ENCODE measurements at places on chromosomes 11 and 22.

DNA sequence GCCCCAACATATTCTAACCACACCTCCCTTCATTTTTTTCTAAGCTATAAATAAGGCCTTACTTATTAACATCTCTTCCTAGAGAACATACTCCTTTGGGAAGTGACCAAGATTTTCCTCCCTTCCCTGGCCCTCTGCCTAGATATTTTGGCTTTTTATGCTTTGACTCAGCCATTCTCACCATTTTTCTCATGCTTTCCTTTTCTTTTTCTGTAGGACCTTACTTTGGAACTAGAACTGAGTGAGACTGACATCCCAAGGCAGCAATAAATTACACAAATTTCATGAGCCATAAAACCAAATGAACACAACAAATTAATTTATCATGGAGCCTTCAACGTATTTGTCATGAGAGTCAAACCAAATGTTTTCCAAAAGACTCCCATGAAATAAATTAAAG, 142.7 kb upstream of the CTSC start:
- no peak for DNase-seq

GRCh38 chr11:45031912-45032519, 81.3 kb upstream of the TP53I11 start:
- DNase-seq: peak; percentile 27

DNA sequence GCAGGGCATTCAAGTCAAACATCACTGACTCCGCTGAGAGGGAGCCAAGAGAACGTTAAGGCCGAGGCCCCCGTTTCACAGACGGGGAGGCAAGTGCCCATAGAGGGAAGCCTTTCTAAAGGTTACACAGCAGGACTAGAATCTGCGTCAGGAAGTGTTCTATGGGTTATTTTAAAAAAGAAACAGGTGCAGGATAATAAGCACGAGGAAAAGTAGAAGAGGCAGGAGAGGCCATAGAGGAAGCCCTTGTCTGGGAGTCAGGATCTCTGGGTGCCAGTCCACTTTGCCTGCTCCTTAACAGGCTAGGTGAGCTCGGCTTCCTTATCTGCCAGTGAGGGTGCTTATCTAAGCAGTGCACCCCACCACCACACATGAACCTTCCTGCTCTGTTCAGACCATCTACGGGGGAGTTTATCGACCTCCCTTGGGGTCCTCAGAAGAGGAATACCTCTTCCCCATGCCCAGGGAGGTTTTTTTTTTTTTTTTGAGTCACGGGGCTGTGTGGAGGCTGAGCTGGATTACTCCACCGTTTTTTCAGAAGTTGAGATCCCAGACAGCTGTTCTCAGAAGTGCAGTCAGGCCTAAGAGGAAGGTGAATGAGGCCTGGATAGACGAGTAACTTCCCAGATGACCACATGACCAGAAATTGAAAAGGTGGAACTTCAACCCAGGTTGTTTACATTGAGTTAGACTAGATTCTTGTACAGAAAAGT, 1.2 kb upstream of the FCHSD2 start:
- DNase-seq: peak; percentile 78

GRCh38 chr22:39184586-39185577, 32.4 kb upstream of the CBX7 start:
- DNase-seq: no peak

GRCh38 chr11:35077709-35078469, 61.1 kb upstream of the CD44 start:
- DNase-seq: peak; percentile 65

DNA sequence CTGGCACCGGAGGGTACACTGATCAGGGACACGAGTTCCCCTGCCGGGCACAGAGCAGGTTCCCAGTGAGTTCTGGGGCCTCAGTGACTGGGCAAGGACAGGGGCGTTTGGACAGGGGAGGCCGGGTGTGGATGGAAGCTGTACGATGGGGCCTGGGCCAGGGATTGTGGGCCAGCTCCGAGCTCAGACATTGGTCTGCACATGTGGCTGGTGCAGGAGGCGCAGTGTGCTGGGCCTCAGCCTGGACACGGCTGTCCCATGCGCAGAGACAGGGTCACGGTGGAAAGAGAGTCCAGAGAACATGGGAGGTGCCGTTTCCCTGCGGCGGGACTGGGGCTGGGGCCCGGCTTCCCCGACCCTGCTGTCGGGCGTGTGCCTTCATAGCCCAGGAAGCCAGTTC, 60.7 kb downstream of the CDKN1C start:
- DNase-seq: no peak

DNA sequence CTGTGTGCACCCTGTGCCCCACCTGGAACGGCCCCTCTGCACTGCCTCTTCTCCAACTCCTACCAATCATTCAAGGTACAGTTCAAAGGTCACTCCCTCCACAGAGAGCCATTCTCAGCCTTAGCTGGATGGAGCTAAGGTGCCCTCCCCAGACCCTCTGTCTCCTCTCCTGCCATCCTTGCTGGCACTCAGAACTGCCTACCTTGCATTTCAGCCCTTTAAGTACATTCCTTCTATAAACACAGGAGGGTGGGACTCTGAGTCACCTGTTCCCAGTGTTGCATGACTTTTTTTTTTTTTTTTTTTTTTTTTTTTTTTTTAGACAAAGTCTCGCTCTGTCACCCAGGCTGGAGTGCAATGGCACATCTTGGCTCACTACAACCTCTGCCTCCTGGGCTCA, 8.6 kb downstream of the TTLL1 start:
- no peak for DNase-seq

GRCh38 chr11:1892116-1892515, 421 bp upstream of the PRR33 start:
- DNase-seq: no peak

- DNase-seq: no peak
Measured at GRCh38 chr11:9092072-9092471, 673 bp upstream of the SCUBE2 start.

GRCh38 chr11:67614730-67615714, 8.3 kb downstream of the NDUFV1 start:
- peak; percentile 78 for DNase-seq

GRCh38 chr22:30481711-30482110, 9.9 kb upstream of the SEC14L3 start:
- no peak for DNase-seq

- DNase-seq: no peak
Measured at GRCh38 chr11:102280245-102280833, 36.9 kb upstream of the BIRC3 start.

- DNase-seq: no peak
Measured at GRCh38 chr11:96614846-96615245, 225.0 kb downstream of the JRKL start.

- DNase-seq: no peak
Measured at GRCh38 chr11:134052988-134053945, 15.6 kb upstream of the JAM3 start.

- no peak for DNase-seq
Measured at GRCh38 chr22:43000441-43001175, 14.3 kb downstream of the PACSIN2 start.

DNA sequence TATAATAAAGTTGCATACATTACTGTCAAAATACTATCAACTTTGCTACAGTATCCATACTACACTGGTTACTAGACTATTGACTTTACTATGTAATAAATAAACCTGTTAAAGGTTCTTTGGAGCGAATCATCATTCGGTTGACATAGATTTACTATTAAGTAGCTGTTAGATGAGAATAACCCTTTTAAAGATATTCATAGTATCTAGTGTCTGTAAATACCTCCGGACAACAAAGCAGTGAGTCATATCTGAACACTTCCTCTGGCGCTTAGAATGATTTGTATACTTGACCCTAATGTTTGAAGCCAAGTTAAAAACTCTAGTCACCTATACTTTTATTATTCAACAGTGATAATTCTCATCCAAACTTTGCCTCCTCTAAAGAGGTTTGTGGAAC, 84.7 kb downstream of the MSANTD4 start:
- no peak for DNase-seq

Measured in hematopoietic multipotent progenitor cell treated with erythropoietin and hydrocortisone succinate and interleukin-3 and kit ligand, for 6 days (in vitro differentiated cells).